Stimulated activated CD8-positive, alpha-beta memory T cell treated with anti-CD3 and anti-CD28 coated beads, Interleukin-7, amount 100 ng/mL, for 4 hours (primary cell): ENCODE measurements at places on chromosomes 1 and 21.
A peak's percentile ranks its signal among the peaks of the same experiment; 100 is the strongest.

GRCh38 chr1:16926491-16927073 is 4.9 kb downstream of the CROCC start:
- DNase-seq: no peak

DNA sequence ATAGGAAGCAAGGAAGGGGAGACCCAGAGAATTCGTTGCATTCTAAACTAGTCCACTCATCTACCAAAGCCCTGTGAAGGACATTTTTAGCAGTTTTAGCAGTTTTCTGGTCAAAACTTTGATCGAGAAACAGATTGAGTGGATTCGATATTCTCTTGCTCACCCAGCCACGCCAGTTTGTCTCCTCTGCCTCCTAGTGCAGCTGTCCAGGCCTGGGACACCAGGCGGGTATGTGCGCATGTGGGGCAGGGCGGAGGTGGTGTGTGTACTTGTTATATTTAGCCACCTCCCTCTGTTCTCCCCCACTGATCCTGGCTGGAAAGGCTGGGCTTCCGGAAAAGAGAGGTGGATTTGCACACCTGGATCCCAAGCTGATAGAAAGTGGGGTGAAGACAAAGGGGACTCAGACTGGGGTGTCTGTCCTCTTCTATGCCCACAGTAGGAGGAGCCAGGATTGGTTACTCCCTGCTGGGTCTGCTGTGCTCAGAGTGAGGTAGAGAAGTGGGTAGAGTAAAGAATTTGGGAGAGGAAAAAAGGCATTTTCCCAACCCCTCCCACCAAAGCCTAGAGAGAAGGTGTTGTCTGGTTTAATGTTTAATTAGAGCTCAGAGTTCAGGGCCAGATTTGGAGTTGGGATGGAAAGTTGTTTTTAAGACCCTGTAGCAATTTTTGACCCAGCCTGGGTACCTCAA is 3.8 kb downstream of the LMNA start:
- DNase-seq: no peak

DNA sequence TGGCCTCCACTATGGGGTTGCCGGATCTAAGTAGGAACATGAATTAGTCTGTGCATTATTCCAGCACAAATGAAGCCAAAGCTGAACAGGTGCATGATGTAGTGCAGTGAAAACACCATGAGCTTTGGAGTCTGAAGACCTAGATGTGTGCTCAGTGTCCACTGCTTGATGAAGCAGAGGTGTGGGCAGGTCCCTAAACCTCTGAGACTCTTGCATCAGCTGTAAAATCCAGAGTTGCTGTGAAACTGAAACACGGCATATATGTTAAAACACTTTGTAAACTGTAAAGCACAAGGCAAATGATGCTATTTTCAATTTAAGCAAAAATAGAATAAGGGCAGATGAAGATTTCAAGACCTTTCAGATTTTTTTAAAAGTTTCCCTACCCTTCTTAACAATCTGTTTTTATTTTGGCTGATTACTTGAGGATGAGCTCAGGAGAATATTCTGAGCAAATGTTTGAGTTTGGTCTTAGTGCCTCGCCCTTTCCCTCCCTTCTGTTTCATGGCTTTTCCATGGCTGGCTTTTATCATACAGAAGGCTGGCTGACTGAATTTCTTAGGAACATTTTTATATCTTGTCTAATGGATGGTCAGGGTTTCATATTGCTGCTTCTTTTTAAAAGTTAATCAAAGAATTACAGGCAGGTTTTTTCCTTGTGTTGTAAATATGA is 221.8 kb downstream of the NTNG1 start:
- DNase-seq: no peak

- peak; percentile 21 for DNase-seq
Observed at GRCh38 chr21:43917515-43918384, 52.7 kb downstream of the AGPAT3 start.

DNA sequence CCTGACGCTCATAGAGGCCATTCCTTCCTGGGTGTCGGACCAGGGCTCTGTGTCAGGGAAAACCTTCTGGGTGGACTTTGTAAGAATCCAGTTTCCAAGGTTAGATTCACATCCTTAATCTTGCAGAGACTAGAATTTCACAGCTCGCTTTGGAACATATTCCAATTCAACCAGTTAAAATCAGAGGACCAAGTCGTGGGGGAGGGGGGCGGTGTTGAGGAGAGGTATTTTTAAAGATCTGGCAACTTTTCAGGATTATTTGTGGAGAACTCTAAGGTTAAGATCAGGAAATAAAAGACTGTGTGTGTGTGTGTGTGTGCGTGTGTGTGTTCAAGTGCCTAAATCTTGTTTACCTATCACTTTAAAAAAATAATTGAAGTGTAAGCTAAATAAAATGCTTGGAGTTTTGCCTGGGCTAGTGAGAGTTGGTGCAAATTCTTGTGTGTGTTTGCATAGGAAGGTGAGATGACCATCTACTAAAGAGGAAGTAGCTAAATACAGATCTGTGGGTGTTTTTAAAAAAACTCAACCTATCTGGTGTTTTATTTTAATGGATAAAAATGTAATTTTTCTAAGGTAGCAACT is 21.8 kb downstream of the TENT5C start:
- DNase-seq: no peak

DNA sequence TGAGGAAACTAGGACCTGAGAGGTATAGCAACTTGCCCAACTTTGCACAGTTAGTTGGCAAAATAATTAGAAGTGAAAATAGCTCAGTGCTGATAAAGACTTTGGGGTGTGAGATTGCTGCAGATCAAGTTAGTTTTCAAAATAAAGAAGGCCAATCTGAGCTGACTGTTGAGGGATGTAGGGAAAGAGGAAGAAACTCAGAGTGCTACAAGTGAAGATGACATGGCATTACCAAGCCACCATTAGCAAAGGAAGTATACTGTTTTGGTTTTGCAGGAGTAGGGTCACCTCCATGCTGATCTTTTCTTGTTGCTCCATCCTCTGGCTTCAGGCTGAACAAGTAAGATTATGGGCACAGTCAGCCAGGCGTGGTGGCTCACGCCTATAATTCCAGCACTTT is 78.7 kb upstream of the ADAM30 start:
- no peak for DNase-seq

DNA sequence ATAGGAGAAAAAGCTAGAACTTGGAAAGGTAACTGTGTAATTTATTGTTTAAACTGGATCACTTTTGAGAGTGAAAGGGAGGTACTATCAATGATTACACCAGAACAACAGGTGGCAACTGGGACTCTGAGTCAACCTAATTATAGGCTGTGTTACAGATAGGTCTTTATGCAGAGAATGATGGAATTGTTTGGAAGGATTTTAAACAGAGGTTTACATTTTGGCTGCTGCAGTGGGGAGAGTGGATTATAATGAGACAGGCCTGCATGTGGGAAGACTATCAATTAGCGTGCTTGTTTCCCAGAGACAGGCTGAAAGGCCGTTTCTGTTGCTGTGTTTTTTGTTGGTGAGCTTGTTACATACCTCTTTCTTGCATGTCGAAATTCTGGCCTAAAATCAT is 432.9 kb downstream of the PLA2G4A start:
- DNase-seq: no peak

DNA sequence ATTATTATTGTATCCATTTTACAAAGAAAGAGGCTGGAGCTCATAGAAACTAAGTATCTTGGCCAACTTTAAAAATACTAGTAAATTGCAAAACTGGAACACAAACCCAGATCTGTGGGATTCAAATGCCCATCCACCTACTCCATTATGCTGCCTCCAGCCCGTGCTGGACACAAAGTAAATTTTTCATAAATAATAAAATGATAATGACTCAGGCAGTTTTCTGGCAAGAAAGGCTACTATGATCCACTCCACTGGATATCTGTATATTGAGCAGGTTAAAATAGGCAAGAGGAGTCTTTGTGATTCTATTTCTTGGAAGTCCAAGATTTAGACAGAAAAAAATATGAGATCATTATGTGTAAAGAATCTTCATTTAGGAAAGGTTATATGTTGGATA is 138.3 kb upstream of the DUSP10 start:
- no peak for DNase-seq

GRCh38 chr1:36653850-36654249 is 171.1 kb upstream of the CSF3R start:
- DNase-seq: no peak

DNA sequence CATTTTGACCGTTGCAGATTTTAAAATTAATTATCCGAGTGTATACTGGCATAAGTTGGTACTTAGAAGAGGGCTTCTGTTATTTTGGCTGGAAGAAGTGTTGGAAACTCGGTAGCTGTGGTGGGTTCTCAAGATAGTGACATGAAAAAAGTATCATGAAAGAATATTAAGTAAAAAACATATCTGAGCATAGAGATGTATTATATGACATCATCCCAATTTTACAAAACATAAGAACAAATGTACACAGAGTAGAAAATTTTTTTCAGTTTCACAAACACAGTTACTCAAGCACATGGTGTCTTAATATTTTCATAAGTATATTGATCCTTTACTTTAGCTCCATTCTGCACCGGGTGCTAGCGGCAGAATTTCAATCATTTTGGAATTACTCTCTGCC is 684 bp downstream of the IFI16 start:
- DNase-seq: no peak

GRCh38 chr1:214702556-214702955 is 99.6 kb downstream of the CENPF start:
- DNase-seq: no peak

DNA sequence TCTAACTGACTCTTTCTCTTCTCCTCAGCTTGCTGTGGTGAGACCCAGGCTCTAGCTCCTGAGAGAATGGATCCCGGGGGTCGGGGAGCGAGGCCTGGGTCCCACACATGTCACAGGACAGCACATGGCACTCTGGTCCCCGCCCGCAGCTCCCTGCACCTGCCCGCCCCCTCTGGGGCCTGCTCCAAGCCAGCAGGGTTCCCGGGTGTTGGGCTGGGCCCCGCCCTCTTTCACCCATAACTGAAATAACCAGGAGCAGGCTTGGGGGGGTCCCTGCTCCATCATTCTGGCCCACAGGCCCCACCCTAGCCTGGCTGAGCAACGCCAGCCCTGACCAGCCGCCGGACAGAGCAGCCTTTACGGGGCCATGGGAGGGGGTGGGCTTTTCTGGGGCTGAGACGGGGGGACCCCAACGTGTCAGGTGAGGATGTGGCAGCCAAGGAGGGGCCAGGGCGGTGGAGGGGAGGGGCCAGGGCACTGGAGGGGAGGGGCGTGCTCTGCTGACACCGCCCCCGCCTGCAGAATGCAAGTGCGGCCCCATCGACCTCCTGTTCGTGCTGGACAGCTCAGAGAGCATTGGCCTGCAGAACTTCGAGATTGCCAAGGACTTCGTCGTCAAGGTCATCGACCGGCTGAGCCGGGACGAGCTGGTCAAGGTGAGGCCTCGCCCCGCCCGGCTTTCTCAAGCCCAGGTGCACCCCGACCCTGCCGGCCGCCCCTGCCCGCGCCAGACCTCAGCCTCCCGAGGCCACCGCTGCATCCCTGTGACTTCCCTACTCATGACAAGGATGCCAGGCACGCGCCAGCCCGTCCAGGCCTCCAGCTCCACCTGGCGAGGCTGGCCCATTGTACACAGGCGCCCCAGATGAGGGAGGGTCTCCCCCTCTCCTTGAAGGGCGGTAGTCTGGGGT is 19.4 kb downstream of the COL6A1 start:
- DNase-seq: no peak

DNA sequence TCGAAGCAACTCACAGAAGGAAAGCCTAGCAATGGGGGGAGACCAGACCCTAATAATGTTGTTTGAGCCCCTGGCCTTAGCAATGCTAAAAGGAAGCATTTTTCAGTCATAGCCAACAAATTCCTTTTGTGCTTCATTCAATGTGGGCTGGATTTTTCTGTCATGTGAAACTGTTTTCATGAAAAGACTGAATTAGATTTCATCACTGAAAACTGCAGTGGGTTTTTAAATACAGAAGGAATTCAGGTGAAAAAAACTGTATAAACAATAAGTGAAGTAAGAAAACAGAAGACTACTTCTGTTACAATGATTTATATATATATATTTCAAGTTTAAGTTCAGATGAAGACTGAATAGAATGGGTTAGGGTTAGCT is 204.8 kb downstream of the SMYD3 start:
- no peak for DNase-seq

DNA sequence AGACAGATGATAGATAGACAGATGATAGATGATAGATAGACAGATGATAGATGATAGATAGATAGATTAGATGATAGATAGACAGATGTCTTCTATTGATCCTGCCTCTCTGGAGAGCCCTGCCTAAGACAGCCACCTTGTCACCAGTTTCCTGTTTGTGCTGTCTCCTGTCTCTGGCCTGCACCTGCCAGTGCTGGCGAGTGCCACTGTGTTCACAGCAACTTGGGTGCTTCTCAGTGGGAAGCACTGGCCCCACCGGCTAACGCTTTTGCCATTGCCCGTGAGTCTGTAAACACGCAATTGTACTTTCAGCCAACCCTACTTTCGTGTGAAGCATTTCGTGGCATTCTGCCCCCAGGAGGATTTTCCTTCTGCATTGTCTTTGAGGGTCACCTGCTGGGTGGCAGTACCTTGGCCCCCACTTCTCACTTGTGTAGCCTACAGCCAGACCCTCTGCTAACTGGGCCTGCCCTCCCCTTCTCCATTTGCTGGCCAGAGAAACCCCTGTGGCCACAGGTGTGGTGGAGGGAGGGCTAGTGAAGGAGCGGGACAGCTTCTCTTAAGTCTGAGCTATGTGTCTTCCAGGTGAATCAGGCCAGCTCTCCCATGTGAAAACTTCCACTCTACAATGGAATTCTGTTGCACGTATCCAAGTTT is 23.4 kb upstream of the PDE9A start:
- DNase-seq: no peak

- DNase-seq: peak; percentile 84
Observed at GRCh38 chr1:167219646-167220536, 795 bp upstream of the POU2F1 start.

GRCh38 chr1:206745301-206745700 is 25.3 kb upstream of the IL19 start:
- no peak for DNase-seq

- no peak for DNase-seq
Observed at GRCh38 chr1:228062812-228063211, 19.7 kb upstream of the ARF1 start.

DNA sequence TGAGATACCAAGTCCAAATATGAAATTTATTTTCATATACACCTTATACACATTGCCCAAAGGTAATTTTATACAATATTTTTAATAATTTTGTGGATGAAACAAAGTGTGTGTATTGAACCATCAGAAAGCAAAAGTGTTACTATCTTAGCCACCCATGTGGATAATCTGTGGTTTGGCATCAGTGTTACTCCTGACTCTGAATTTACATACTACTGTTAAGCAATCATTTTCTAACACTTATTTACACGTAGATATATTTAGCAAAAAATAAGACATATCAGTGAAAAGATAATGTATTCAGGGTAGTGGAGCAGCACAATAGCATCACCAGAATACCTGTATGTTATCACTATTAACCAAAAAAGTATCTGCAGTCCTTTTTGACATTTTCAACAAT is 23.8 kb downstream of the DENND2D start:
- DNase-seq: no peak

DNA sequence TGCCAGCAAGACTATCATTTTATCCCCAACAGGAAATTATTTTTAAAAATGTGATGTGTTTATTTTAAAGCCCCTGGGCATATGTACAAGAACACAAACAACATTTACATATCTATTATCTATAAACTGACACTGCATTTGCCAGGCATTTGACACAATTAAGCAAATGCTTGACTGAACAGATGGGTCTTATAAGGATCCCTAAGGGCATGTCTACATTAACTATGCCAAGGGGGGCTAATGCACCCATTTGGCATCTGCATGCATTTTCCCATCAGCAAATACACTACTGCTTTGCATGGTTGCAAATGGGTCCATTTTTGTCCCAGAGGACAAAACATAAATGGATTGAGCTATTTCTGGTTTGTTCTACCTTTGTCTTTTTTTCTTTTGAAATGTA is 884.8 kb upstream of the B3GALT2 start:
- DNase-seq: no peak

GRCh38 chr1:247406014-247406656 is 9.8 kb upstream of the NLRP3 start:
- no peak for DNase-seq

- no peak for DNase-seq
Observed at GRCh38 chr1:51768971-51769588, 109.4 kb downstream of the NRDC start.
